Activated CD4-positive, alpha-beta T cell treated with anti-CD3 and anti-CD28 coated beads, Interleukin-2, amount 50 U/mL, for 1 hour (primary cell): ENCODE measurements at places on chromosomes 11 and 22.

DNA sequence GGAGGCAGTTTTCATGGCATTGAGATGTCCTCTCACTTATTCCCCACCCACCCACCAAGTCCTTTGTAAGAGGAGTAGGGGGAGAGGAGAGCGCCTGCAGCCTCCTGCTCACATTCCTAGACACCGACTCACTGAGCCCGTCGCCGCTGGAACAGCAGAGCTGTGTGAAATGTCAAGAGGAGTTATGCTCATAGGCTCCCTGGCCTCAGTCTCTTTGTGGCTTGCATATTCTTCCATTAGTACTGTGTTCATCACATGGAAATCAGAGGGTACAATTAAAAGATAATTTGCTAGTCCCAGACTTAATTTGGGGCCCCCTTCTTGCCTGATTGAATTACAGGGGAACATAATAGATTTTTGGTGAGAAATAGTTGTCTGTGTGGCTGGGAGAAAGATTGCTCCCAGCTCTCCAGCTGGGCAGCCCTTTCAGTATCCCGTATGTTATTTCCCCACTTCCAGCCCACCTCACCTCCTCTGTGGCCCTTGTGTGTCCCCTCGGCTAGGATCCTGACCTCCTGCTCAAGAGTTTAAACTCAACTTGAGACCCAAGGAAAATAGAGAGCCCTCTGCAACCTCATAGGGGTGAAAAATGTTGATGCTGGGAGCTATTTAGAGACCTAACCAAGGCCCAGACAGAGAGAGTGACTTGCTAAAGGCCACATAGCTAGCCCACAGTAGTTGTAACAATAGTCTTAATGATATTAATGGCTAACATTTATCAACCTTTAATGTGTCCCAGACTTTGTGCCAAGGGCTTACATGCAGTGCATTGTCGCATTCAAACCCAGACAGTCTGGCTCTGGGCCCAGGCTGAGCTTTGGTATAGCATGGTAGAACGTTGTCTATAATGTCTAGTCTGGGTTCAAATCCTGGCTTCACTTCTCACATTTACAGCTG, 32.2 kb downstream of the LIMK2 start:
- DNase-seq: no peak

DNA sequence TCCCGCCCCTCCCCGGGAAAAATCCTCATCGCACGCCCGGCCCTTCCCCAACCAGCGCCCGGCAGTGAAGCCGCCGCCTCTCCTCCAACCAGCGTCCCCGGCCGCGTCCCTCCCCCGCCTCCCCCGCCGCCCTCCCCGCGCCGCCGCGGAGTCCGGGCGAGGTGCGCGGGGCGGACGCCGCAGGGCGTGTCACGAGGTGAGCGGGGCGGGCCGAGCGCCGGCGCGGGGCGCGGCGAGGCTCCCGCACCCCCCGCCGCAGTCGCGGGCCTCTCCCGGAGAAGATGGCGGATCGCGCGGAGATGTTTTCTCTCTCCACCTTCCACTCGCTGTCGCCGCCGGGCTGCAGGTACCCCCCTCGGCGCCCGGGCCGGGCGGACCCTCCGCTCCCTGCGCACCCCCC, at the start of gene MAPK8IP2:
TSS of gene MAPK8IP2 (plus strand) at position 256 of the 400 bp plus-strand sequence. CDS start at position 282, 26 bp downstream.
- no peak for DNase-seq

DNA sequence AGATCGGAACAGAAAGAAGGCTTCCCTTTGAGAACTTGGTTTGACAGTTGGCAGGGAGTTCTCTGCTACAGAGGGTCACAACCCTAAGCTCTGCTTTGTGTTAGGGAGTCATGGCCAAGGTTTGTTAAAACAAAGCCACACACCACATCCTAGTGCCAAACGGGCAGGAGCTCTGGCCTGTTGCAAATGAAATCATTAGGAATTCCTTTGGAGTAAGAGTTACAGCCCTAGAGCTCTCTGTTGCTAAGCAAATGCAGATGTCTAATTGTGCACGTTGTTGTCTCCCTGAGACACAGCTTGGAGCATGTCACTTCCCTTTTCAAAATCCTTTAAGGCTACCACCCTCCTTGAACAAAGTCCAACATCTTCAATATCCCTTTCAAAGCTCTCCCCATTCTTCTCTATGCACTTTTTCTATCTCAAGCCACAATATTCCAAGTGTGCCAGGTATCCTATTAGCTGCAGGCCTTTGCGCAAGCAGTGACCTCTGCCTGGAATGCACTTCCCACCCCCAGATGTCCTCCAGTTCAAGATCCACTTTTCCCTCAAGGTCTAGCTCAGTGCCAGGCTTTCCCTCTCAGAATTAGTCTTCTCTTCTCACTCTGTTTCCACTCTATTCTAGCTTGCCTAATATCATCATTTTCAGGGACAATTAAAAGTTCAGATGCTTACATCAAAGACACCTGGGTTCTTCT, 253.7 kb upstream of the POU2AF2 start:
- DNase-seq: no peak

GRCh38 chr11:16791191-16791961, 52.9 kb downstream of the C11orf58 start:
- DNase-seq: no peak
